ENCODE measurements at places on chromosomes 11 and 22.

DNA sequence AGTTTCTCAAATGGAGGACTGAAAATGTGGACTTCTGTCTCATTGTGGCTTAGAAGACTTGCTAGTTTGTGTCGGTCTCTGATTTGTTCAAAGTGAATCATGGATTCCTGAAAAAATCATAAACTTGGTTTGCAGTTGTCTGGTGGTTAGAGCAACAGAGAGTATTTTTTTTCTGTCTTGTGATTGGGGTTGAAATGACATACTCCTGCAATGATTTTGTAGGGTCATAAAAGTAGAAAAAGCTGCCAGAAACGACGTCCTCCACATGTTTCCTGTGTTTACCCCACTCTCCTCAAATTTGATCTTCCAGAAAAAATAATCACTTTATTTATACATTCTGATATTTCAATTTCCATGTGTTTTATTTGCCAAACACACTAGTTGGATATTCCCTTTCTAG, 219.2 kb upstream of the PGR start:
- DNase-seq: no peak

DNA sequence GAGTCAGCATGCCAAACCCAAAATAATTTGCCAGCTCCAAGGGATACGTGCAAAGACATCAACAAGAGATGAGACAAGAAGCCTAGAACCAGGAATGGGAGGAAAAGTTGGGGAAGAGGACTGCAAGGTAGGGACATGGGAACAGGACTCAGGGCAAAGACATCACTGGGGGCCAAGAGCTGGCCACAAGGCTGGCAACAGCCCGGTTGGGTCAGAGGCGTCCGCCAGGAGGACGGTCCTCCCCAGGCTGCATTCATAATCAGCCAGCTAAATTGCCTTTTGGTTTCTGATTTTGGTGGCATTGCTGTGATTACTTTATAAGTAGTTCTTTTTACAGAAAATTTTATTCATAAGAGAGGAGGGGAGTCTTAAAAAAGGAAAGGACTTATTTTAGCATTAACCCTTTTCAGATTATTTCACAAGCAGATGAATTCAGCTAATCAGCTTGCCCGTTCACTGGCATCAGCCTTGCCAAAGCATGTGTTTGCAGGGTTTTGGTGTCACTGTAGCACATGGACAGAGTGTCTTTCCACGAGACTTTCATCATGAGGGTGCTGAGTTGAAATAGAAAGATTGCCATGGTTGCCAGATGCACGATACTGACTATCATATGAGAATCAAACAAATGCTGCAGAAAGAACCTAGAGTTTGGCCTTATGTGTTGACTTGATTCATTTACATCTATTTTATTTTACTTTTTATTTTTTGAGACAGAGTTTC, 23.2 kb upstream of the NAV2 start:
- no peak for DNase-seq

- DNase-seq: no peak
These were observed 7.5 kb upstream of the EMID1 start for GRCh38 chr22:29198240-29198639.

DNA sequence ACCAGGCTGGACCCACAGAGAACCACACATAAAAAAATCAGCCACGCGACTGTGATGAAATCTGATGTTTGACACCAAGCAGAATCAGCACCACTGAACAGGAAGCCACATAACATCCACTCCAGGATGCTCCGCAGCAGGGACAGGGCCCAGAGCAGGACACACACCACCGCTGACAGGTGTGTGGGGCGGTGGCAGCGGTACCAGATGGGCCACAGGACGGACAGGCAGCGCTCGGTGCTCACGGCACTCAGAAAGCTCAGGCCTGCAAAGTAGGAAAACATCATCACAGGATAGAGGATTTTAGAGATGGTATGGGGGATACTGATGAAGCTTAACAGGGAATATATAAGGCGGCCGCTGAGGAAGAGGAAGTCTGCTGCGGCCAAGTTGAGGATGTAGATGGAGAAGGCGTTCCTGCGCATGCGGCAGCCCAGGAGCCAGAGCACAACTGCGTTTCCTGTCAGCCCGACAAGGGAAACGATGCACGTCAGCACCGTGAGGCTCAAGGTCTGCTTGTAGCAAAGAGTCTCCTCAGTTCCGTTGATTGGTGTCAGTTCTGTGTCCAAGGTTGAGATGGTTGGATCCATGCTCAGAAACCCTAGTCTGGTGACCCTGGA, 4.9 kb downstream of the MRGPRX1 start:
- DNase-seq: no peak

GRCh38 chr11:31110830-31111229, 258.7 kb downstream of the DCDC1 start:
- DNase-seq: no peak

- no peak for DNase-seq
These were observed 887.1 kb downstream of the DLG2 start for GRCh38 chr11:84740050-84740449.

DNA sequence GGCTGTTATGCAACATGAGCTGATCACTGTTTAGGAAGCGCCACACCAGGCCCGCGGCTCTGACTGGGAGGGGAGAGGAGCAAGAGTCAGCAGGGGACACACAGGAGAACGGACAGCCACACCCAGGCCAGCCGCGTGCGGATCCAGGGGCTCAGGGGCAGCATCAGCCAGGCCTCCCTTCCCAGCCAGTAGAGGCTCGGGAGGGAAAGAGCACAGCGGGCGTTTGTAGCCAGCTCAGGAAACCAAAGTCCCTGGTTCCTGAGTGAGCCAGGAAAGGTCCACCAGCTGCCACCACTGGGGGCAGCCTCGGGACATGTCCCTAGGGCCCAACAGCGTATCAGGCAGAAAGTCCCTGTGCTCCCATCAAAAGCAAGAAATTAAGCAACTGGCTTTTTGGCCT, 71.8 kb upstream of the PITPNB start:
- DNase-seq: no peak

- no peak for DNase-seq
These were observed 10.4 kb downstream of the PNPLA5 start for GRCh38 chr22:43881091-43882061.

DNA sequence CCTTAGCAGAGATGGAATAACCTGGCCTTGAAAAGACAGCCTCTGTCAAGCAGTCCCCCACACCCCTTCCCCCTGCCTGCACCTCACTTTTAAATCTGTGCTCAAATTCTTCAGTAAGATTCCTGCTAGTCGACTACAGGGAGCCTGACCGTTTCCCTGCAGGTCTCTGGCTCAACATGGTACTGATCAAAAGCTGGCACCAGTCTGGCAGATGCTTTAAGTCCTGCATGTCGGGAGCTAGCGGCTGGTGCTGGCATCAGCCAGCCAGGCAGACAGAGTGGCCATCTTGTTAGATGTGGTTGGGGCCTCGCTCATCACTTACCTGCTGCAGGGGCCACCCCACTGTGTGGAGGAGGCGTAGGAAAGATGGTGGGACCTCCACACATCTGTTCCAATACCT, 204.4 kb upstream of the SORL1-AS1 start:
- DNase-seq: no peak

DNA sequence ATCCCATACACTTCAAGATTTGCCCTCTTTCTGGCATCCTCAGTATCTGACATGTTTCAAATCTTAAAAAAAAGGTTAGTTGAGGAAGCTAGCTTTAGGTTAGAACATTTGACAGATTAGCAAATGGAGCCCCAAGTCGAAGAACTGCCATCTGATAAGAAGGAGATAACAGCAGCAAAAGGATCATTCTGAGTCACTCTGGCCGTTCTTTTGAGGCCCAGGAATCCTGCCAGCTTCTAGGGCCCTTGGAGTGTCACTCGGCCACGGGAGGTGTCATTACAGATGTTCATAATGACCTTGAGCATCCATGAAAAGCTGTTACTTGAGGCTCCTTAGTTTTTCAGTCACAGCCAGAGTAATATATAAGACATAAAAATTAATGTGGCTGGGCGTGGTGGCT, 132.1 kb upstream of the RASSF10 start:
- no peak for DNase-seq
